ENCODE measurements at places on chromosomes 12 and 14.
A peak's percentile ranks its signal among the peaks of the same experiment; 100 is the strongest.

DNA sequence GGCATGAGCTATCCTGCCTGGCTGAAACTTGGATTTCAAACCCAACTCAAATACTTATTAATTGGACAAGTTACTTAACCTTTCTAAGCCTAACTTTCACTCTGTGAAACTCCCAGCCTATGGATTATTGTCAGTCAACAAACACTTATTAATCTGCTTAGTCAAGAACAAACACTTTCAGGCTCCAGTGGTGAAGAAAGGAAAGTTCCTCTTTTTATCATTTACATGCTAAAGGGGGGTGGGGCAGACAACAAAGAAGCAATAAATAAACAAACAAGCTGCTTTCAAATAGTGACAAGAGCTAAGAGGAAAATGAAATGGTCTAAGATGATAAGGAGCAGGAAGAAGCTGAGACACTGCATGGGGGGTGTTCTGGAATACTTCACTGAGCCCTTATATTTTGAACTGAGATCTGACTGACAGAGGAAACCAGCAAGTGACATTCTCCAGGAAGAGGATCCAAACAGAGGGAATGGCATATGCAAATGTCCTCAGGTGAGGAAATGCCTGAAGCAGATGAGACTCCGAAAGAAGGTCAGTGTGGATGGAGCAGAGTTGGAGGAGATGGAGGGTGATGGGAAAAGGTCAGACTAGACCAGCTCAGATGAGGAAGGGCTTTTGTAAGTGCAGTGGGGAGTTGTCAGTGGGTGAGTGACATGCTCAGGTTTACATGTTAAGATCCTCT is 259.6 kb downstream of the ITPR2 start:
- no peak for DNase-seq

GRCh38 chr12:91655966-91656365 is 473.3 kb upstream of the DCN start:
- no peak for DNase-seq

GRCh38 chr12:11778713-11779685 is 129.5 kb downstream of the ETV6 start:
- DNase-seq: peak; percentile 71

DNA sequence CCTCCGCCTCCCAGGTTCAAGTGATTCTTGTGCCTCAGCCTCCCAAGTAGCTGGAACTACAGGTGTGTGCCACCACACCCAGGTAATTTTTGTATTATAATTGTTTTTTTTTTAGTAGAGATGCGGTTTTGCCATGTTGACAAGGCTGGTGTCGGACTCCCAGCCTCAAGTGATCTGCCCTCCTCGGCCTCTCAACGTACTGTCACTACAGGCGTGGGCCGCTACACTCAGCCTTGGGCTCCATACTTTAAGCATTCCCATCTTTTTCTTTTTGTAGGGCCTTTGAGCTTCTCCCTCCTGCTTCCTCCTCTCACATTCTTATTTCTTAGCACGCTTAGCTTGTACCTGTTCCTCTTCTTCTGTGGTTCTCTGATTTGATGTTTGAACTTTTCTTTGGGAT is 62.8 kb downstream of the SERPINA3 start:
- DNase-seq: no peak

GRCh38 chr12:22625762-22626294 is 857 bp downstream of the ETNK1 start:
- peak; percentile 31 for DNase-seq

GRCh38 chr12:66118240-66118891 is 12.2 kb downstream of the LLPH start:
- DNase-seq: no peak

DNA sequence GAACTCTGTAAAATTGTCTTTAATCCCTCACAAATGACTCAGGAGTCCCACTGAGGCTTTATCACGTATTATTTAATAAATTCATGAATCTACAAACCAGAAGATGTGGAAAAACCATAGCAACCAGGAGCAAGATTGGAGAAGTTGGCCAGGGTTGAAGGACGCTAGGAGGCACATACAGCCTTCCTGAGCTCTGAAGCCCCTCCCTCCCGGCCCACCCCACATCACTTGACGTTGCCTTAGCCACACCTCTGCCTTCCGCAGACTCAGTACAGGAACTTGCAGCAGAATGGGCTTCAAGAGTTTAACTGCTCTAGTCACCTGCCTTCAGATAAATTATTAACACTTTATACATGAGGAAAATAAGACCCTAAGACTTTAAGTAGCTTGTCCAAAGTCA is 33.9 kb downstream of the SLC35F4 start:
- no peak for DNase-seq

- DNase-seq: no peak
These were observed 20.9 kb upstream of the KIF26A start for GRCh38 chr14:104117341-104118005.

DNA sequence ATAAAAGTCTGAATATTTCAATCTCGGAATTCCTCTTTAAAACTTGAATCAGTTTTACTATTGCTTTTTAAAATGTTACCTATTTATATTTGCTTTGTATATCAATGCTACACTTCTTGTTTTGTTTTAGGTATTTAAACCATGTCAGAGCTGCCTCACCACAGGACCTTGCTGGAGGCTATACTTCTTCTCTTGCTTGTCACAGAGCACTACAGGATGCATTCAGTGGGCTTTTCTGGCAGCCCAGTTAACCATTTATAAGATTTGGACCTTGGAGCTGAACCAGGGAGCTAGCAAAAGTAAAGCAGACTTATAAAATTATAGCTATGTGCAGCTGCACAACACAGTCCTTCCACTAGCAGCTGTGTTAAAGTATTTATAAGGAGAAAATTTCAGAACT is 12.8 kb downstream of the TRMT5 start:
- DNase-seq: no peak

GRCh38 chr14:65206448-65207096 is 104.3 kb upstream of the MAX start:
- peak; percentile 84 for DNase-seq

GRCh38 chr12:93089805-93090569 is 160.9 kb upstream of the EEA1 start:
- DNase-seq: peak; percentile 74

GRCh38 chr14:63895510-63895909 is 42.7 kb downstream of the SYNE2 start:
- DNase-seq: no peak

DNA sequence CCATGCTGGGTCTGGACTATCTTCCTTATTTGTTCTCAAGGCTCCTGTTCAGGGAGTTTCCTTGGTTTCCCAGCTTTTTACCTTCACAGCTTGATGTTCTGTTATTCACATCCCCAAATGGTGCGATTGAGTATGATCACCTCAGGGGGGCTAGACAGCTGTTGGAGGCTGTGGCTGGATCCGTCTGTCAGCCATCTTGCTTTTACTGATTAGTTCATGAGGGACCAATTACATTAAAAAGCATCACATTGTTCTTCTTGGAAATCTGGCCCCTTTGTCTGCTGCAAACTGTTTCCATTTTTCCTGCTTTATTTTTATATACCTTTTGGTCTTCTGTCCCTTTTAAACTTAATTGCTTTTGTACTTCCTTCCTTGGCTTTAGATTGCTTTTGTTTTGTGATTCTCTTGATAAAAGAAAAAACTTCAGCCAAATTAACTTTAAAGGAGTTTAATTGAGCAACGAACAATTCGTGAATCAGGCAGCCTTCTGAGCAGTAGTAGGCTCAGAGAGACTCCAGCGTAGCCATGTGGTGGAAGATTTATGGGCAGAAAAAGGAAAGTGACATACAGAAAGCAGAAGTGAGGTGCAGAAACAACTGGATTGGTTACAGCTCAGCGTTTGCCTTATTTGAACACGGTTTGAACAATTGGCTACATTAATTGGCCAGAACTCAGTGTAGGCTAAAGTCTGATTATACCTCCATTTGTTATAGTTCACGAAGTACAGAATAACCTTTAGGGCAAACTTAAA is 208.7 kb downstream of the AEBP2 start:
- peak; percentile 15 for DNase-seq

DNA sequence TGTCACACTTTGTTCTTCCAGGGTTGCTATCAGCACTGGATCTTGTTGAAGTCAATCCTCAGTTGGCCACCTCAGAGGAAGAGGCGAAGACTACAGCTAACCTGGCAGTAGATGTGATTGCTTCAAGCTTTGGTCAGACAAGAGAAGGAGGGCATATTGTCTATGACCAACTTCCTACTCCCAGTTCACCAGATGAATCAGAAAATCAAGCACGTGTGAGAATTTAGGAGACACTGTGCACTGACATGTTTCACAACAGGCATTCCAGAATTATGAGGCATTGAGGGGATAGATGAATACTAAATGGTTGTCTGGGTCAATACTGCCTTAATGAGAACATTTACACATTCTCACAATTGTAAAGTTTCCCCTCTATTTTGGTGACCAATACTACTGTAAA is 23.7 kb downstream of the VTI1B start:
- peak; percentile 53 for DNase-seq

DNA sequence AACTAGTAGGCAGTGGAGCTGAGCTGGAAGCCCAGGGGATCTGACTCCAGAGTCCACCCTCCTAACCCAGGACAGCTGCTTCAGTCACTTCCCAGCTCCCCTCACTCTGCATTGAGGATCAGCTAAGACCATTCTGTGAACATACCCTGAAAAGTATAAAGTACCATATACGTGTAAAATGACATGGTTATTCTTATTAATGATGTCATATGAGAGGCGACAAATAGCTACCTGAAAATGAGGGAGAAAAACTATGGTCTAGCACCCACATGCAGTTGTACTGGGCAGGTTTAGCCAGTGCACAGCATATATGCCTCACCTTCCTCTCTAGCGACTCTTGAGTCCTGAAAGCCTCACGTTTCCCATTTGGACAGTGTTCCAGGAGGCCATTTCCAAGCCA is 461.9 kb downstream of the RAD51B start:
- no peak for DNase-seq

DNA sequence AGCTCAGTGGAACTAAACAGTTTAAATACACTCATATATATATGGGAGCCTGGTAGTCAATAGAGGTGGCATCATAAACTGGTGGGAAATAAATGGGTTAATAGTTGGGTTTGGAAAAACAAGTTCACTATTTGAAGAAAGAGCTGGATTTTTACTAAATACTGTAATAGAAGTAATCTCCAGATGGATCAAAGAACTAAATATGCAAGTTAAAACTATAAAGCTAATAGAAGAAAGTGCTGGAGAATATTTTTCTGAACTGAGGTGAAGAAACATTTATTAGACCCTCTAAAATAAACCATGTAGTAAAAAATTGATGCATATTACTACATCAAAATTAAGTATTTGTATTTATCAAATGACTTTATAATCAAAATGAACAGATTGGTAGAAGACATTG is 38.8 kb downstream of the ATL1 start:
- DNase-seq: no peak

GRCh38 chr14:49882826-49883694 is 9.8 kb upstream of the ARF6 start:
- peak; percentile 39 for DNase-seq
